Activated CD4-positive, CD25-positive, alpha-beta regulatory T cell treated with anti-CD3 and anti-CD28 coated beads, Interleukin-2, amount 50 U/mL, for 24 hours (primary cell): ENCODE measurements at places on chromosomes 12 and 14.

- ATAC-seq: no peak
These were observed 9.1 kb downstream of the FBXW8 start for GRCh38 chr12:116919706-116920485.

GRCh38 chr12:113340061-113340460 lies 5.2 kb upstream of the SLC8B1 start:
- no peak for ATAC-seq

DNA sequence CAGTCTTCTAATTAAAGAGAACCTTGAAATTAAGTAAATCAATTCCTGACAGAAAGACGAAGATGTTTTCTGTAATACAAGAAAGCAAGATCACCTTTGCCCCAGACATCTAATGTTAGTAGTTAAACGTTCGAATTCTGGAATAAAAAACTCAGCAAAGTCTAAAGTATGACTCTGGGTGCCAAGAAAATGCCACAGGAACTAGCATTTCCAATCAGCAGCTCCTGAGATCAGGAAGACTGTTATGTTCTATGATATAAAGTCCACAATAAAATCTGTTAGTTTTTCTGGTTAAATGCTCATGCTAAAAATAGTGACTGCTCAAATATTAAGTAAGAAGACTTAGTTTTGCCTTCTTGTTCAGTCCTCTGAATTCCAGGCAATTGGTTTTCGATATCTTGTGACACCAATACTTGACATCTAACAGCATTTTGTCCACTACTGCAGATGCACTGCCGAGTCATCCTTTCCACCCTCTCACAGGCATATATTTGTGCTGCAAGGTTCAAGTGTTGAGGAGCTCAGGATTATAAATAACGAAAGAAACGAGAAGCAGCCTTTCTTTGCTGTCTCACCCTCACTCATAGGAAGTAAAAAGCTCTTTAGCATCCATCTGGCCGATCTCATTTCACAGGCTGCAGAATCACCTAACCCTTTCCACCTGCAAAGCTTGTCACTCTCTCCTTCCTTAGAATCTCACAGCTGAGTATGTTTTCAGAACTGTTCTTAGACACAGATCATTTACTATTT lies 32.0 kb downstream of the SSH1 start:
- ATAC-seq: peak; percentile 30

- ATAC-seq: no peak
These were observed 15.2 kb upstream of the APOLD1 start for GRCh38 chr12:12770262-12770661.

DNA sequence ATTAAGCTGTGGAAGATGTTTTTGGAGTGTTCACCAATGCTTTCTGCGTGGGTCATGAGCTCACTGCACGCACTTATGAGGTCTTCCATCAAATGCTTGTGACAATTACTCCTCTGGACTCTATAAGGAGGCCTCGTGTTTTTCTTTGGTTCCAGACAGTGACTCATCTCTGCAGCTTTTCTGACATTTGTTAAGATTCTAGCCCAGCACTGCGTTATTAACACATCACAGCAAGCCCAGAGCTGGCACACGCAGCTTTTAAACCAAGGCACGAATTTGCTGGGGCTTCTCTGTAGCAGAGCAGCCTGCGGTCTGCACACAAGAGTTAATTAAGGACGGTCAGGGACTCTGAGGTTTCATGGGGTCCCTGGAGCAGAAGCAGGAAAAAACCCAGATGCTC lies 16.9 kb downstream of the MEG3 start:
- ATAC-seq: no peak

DNA sequence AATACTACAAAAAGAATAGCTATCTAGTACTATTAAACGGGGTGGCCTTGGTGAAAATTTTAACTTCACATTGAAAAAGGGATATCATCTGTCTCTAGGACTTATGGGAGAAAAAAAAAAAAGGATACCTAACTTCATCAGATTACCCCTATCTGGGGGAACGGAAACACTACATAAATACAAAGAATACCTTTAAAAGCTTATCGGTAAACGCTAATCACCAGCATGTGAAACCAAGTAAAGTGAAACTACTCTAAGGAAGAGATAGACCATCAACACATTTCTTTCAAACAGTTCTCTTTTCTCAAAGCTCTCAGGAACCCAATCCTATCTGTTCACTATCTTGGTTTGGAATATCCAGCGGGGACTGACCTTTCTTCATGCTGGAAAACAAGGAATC lies 3.5 kb downstream of the KICS2 start:
- no peak for ATAC-seq

DNA sequence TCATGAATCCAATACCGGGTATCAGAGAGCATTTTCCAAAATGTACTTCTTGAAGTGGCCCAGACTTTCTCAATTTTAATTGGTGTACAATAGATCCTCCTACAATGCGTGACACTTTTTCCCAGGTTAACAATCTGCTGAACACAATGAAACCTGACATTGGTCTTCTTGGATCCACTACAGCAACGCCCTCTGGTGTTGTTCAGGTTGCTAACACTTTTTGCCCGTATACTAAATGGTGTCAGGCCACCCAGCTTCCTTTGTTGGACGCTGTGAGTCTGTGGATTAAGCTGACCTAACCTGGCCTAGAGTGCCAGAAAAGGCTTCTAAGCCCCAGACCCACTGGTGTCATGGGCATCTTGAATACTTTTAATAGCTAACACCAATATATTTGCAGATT lies 89.2 kb downstream of the KCNK10 start:
- ATAC-seq: no peak

- no peak for ATAC-seq
These were observed 264.3 kb downstream of the AKAP6 start for GRCh38 chr14:32593290-32593942.

- no peak for ATAC-seq
These were observed 14.8 kb downstream of the BATF start for GRCh38 chr14:75537071-75537470.

GRCh38 chr12:126337556-126338441 lies 1272.6 kb downstream of the AACS start:
- ATAC-seq: no peak

DNA sequence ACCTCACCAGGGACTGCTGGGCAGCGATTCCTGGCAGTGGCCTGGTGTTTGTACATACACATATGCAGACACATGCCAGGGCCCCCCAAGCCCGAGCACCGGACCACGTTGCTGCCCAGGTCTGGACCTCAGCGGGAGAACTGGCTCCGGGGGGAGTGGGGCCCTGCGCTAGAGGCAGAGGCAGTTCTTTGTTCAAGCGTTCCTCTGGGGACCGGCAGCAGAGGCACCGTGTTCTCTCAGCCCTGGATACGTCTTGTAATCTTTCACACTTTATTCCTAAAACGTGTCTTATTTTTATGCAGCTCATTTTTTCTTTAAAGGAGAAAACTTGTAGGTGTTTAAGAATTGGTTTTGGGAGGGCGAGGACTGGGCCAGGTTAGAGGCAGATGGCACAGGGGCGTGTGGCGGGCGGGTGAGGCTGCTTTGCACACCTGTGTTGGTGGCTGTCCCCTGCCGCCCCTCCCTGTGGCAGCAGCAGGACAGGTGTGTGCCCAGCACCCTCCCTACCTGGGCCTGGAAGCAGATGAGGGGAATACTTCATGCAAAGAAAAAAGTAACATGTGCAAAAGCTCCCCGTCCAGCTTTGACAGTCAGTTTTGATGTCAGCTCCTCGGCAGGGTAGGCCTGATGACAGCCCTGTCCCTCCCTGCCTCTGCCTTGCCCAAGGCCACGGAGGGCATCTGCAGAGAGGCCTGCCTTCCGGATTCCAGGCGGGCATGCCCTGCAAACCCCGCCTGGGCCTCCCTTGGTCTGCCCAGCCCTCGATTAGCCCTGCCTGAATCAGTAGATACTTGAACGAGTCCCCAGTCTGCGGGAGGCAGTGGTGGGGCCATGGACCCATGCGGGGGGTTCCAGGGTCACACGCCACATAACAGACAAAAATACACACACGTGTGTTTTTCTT lies 7.0 kb upstream of the PUS1 start:
- no peak for ATAC-seq

- ATAC-seq: no peak
These were observed 134.2 kb downstream of the RPS29 start for GRCh38 chr14:49451938-49452337.

DNA sequence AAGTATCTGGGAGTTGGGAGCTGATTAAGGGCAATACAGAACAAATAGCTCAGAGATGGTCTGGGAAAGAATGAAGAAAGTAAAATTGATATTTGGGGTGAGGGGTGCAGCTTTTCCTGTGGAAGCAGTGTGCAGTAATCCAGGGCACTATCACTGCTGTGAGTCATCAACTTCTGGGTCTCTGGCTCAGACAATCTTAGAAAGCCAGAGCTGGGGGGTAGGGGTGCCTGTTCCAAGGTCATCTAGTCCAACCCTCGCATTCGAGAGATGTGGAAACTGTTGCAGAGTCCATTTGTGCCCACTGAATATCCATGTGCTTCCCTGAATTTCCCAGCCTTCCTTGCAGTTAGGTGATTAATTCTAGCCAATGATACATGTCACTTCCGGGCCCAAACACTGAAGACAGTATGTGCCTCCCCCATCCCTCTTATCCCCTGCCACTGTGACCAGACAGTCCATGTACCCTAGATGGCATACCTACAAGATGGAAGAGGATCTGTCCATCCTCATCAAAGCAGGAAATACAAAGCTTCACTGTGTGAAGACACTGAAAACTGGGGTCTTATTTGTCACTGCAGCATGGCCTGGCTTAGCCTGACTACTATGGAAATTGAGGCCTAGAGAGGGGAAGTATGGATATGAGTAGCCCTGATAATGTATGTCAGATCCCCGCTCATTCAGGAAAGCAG lies 51.9 kb downstream of the ZFP36L1 start:
- no peak for ATAC-seq

- no peak for ATAC-seq
These were observed 1.1 kb upstream of the HDAC7 start for GRCh38 chr12:47820631-47821345.

DNA sequence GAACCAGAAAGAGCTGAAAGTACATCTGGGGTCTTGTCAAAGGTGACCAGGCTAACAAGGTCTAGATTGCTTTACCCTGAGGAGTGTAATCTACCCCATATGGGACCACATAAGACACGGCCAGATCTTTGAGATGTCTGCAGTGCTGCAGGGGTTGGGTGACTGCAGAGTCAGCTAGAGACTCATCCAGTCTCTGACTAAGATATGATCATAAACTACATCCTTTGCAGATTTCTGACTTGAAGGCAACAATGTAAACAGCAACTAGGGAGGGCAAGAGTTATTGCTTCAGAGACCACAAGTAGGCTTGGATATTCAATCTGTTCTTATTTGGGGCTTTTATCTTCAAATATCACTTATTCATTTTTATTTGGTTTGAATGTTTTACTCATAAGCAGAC lies 1080.5 kb upstream of the FOXG1 start:
- no peak for ATAC-seq

- ATAC-seq: no peak
These were observed 37.9 kb downstream of the ISCA2 start for GRCh38 chr14:74531467-74531866.

DNA sequence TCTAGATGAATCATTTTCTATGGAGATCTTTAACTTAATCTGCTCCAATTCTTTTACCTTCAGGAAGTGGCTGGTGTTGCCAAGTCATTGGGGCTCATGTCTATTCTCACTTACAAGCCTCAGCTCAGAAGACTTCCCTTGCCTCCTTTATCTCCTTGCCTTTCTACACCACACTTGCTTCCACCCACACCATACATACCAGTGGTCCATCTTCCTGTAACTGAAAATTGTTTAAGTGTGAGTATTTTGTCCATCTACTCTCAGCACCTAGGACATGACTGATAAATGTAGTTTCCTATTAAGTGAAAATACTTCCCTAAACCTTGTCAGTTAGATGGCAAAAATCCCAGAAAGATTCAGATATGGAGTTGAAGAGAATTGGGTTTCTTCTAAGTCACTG lies 199.7 kb upstream of the CPNE8 start:
- ATAC-seq: no peak

DNA sequence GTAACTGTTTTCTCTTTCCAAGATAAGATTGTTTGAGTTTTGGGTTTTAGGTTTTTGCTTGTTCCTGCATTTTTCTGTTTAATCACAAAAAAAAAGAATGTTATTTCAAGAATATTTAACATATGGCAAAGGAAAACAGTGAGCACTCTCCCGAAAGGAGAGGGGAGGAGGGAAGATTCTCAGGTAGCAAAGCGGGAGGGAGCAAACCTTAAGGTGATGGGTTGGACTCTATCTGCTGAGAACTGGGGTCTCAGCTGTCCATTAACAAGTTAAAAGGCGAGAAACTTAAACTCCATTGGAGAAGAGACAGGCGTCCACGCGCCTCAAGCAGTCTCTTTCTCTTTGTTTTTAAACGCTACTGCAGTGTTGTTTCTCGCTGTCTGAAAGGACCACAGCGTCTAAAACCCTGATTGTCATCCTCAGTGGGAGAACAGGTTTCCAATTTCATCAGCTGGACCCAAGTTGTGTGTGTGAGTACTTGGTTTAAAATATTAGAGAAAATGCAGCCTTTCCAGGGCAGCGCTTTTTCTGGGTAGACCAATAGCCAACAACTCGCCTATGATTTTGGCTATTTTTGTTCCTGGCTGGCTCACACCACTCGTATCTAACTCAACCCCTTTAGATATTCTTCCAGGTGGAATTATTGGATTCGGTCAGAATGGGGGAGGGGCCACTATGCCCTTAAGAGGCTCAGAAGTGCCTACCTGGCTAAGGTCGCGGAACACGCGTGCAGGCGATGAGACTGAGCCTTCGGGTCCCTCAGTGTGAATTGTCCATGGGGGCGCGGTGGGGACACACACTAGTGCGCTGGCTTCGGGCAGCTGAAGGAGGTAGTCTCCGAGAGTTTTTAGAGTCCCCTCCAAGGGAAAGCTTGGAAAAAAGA lies 8.2 kb downstream of the SIX1 start:
- no peak for ATAC-seq

- ATAC-seq: no peak
These were observed 134.0 kb upstream of the GSC start for GRCh38 chr14:94903883-94904282.

DNA sequence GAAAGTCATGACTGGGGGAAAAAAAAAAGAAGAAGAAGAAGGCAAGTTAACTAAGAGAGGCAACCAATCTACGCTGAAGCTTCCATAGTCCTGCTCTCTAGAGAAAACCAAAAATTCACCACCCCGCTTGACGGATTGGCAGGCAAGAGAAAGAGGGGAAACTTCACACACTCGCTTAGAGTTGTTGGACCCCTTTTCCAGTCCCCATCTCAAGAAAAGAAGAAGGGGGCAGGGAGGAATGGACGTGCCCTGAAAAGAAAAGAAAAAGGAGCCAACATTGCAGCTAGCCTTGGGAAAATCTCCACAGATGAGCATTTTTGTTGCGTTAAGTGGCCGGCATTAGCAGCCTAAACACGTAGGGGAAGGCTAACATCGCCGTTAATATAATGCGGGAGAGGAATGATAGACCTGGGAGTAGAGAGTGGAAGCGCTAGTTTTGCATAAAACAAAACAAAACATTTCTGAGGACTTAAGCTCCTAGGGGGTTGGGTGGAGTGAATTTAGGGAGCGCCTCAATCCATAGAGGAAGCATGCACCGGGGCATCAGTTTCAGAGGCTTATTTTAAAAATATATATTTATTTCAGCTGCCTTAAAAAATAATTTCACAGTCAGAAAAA lies 11.3 kb upstream of the FOXG1 start:
- ATAC-seq: no peak
